H9 (cell line): ENCODE measurements at places on chromosomes 6 and 20.

DNA sequence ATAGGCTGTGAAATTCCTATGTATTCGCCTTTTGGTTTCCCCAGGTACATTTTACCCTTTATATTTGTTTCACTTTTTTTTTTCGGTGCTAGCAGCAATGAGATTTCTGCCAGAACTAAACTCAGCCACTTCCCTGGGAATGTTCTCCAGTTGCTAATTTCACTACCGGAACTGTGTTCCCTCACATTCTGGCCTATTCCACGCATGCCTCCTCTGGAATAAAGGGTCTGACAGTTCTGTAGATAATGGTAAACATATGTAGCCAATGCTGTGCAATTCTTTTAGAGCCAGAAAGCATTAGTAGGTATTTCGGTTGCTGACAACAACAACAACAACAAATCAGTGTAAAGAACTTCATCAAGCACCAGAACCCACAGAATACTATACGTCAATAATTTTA is 96.1 kb upstream of the TBX18 start:
- H3K4me3 ChIP-seq, result no peak overlapping the region
- DNase-seq, result no peak
- H3K4me1 ChIP-seq, result no peaks in the 10 kb centered on the region
- no peak overlapping the region for H3K27ac ChIP-seq

DNA sequence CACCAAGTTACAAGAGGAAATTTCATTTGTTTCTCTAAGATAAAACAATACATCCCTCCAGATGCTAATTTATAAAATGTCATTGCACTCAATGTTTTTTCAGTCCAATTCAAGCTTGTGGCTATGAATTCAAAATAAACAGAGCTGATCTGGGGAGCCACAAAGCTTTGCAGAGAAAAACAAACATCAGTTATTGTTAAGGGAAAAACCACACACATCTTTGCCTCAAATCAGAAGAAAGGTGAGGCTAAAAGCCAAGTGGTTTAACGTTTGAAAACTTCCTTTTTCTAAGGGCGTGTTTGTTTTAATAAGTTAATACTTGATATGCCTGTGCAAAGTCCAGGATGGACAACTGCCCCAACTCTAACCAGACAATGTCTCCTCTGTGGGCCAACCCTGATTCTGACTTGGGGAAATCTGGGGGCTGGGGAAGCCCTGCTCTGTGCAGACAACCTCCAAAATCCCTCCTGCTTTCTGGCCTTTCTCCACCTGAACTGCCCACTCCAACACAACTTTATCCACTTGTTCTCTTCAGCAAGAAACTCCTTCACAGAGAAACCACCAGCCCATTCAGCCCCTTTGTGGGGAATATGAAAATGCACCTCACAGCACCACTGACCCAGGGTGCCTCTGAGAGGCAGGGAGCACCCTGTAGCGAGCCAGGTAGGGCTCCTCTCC is 44.6 kb upstream of the NT5E start:
- H3K36me3 ChIP-seq, result no peaks in the 10 kb centered on the region
- no peak overlapping the region for H3K4me3 ChIP-seq
- H3K4me1 ChIP-seq, result peaks cover 15% of the 10 kb centered on the region; the same call in 1 of the 2 replicates
- no peak overlapping the region for H3K27ac ChIP-seq
- DNase-seq, result no peak

GRCh38 chr20:4297127-4297826 is 281.9 kb upstream of the RNF24 start:
- no peak overlapping the region for H3K4me3 ChIP-seq
- no peaks in the 10 kb centered on the region for H3K36me3 ChIP-seq
- H3K27me3 ChIP-seq, result no peaks in the 10 kb centered on the region
- no peak for DNase-seq
- H3K27ac ChIP-seq, result no peak overlapping the region

- no peaks in the 10 kb centered on the region for H3K27me3 ChIP-seq
- no peak overlapping the region for H3K4me3 ChIP-seq
Observed at GRCh38 chr6:31203345-31203979, 33.0 kb upstream of the POU5F1 start.

- no peak overlapping the region for H3K27ac ChIP-seq
- H3K4me1 ChIP-seq, result no peaks in the 10 kb centered on the region
- no peak overlapping the region for H3K4me3 ChIP-seq
- DNase-seq, result no peak
- no peaks in the 10 kb centered on the region for H3K27me3 ChIP-seq
- H3K36me3 ChIP-seq, result no peaks in the 10 kb centered on the region
Observed at GRCh38 chr20:60060593-60060992, 102.4 kb downstream of the CDH26 start.

- no peak for DNase-seq
- H3K27ac ChIP-seq, result no peak overlapping the region
- peaks cover 31% of the 10 kb centered on the region for H3K36me3 ChIP-seq
- no peak overlapping the region; the same call in 2 of the 3 replicates for H3K4me3 ChIP-seq
- no peaks in the 10 kb centered on the region for H3K27me3 ChIP-seq
- no peaks in the 10 kb centered on the region for H3K4me1 ChIP-seq
Observed at GRCh38 chr6:35586542-35586941, 73.8 kb upstream of the TULP1 start.

DNA sequence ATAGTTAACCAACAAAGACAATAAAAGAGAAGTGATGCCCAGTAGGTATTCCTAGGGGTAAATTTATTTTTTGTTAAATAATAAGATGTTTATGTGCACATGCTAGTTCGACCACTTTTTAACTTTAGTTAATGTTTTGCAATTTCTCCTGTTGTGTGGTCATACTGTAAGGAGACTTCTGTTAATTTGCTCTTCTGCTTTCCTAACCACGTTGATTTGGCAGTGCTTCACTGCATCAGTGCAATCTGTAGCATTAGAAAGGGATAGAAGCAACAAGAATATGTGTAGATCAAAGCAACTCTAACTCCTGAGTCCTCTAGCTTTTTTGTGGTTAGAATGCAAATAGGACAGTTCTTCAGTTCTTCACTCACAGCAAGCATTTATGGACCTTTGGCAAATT is 13.9 kb downstream of the MYB start:
- no peaks in the 10 kb centered on the region for H3K4me1 ChIP-seq
- H3K27me3 ChIP-seq, result no peaks in the 10 kb centered on the region
- no peak for DNase-seq
- no peak overlapping the region for H3K27ac ChIP-seq
- H3K4me3 ChIP-seq, result no peak overlapping the region

DNA sequence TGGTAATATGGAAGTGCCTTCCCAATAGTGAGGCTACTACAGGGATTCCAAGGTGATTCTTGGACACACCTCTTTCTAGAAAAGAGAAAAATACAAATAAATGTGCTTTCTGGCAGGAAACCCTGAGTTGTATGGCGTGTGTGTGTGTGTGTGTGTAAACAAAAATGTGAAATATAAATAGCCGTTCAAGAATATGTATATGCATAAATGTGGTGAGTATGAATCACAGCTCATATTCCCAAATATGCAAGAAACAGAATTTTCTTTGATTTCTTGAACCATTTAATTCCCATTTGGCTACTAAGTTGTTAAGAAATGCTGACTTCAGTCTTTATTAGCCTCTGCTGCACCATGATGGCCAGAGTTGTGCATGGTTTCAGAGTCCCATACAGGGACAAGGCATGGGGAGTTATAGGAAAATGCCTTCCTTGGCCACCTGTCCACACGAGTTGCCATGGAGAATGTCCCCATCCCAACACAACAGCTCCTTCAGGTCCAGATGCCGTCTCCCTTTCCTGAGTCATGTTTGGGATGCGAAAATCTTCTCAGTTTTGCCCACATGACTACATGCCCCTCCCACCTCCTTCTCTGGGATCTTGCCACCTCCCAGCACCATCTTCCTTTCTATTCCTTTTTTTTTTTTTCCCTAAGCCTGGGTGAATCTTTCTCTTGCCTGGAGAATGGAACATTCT is 312.4 kb upstream of the ECI2 start:
- DNase-seq, result no peak
- no peak overlapping the region for H3K27ac ChIP-seq
- no peaks in the 10 kb centered on the region; the same call in 1 of the 2 replicates for H3K4me1 ChIP-seq
- H3K36me3 ChIP-seq, result peaks cover 14% of the 10 kb centered on the region
- no peak overlapping the region for H3K4me3 ChIP-seq
- H3K27me3 ChIP-seq, result no peaks in the 10 kb centered on the region

GRCh38 chr6:144714021-144714712 is 429.0 kb downstream of the UTRN start:
- no peaks in the 10 kb centered on the region for H3K36me3 ChIP-seq
- H3K4me1 ChIP-seq, result no peaks in the 10 kb centered on the region
- DNase-seq, result no peak
- no peaks in the 10 kb centered on the region for H3K27me3 ChIP-seq
- no peak overlapping the region for H3K27ac ChIP-seq
